NCI-H446 treated with DMSO at 0.1 percent for 48 hours (cell line): ENCODE measurements at places on chromosomes 2 and 18.

DNA sequence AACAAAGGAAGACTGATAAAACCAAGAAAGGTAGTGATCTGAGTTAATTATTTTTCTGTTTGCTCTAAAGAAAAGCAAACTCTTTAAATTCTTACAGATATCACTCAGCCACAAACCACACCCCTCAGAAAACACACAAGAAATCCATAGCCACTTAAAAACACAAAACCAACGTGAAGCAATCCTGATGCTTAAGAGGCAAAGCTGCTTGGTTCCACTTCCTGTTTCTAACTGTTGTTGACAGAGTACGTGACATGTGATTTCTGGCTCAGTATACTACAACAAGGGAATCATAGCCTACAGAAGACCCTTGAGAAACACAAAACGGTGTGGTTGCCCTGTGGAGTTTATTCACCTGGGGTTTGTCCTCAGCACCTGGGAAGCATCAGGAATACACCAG lies 240.9 kb upstream of the APCDD1 start:
- DNase-seq: no peak

DNA sequence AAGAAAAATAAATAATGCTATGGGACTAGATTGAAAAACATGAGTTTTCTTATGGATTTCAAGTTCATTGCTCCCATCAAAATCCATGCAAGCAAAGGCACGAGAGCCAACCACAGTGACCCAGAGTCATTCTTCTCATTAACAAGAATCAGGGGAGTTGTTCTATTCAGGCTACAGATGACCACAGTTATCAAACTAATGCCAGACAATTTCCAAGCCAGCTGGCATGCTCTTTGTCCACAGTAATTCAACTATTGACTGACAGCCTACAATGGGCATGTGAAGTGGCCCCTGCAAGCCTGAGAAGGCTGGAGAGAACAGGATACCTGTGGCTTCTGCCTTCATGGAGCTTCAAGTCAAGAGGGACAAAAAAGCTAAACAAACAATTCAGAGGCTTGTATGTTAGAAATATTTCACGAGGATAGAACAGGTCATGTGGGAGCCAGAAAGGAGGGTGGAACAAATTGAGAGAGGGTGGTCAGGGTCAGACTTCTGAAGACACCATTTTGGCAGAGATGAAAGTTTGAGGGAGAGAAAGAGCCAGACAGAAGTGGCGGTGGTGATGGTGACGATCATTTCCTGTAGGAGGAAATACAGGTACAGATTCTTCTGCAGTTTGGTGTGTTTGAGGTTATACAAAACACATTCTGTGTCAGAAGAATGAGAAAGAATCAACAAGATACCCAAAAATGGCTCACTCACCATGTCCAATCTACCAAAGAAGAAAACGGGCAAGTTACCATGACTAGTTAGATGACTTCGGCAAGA lies 732.4 kb downstream of the RNF144A start:
- DNase-seq: no peak

GRCh38 chr2:45380131-45380836 lies 230.8 kb downstream of the SRBD1 start:
- DNase-seq: no peak

DNA sequence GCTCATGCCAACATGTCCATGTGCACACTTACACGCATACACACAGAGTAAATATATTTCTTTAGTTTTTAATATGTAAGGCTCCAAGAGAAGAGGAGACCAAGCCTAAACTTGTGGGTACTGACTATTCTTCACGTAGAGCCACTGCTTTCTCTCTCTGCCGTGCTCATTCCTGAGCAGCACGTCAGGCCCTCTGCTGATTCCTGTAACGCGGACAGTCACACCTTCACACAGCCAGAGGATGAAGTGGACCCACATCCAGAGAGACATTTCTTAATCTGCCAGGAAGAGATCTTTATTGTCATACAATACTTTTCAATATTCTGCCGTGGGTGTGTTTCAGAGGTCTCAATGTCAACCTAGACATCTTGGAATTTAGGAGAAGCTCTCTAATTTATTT lies 560.7 kb downstream of the STK39 start:
- DNase-seq: no peak

GRCh38 chr2:190996947-190997346 lies 17.0 kb downstream of the STAT1 start:
- DNase-seq: no peak

DNA sequence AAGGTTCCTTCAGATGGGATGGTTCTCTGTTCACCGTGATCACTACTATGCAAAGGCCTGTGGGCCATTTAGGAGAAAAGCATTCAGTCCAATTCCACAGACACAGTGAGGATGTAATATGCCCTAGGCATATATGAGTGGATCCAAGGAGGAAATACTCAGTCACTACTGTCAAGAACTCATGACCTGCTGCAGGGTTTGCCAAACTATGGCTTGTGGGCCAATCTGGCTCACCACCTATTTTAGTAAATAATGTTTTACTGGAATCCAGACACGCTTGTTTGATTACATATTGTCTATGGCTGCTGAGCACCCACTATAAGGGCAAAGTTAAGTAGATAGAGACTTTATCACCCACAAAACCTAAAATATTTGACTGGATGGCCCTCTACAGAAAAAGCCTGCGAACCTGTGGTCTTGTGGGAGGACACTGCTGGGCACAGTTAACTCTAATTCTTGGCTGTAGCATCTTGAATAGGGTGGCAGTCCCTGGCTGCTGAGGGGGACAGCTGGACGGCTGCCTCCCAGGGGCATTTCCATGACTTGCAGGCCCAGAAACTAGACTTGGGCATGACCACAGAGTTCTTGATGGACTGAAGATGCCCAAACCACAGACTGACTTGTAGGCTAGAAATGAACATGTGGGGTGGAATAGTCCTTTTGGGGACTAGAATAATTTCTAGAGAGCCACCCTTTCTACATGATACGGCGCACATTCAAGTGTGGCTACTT lies 20.6 kb upstream of the LTBP1 start:
- DNase-seq: no peak
